ENCODE measurements at places on chromosomes 1 and 21.

DNA sequence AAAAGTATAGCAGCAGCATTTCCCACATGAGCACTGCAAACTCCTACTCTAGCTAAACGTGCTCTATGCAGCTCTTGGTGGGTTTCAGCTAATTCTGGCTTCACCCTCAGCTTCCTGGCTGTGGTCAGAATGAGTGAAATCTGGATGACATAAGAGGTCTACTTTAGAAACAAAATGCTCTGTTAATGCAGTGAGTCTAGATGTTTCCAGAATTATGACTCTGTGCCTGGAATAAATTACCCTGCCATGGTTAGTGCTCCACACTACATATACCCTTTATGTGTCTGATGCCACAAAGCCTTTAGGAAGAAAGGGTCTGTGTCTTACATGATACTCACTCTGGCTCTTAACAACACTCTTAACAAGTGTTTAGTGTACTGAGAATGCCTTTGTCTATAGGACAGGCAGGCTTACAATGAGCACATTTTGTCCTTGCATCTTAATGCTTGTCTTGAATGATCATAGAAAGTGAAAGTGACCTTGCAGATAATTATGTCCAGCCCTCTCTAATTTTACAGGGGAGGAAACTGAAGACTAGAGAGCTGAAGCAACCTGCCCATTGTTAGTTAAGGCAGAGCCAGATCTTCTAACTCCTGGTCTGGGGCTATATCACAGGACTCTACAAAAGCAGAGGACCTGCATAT lies 9.2 kb downstream of the S100A10 start:
- DNase-seq, result peak; percentile 60

- no peak for DNase-seq
Measured at GRCh38 chr1:14767075-14767474, 168.6 kb downstream of the KAZN start.

GRCh38 chr21:41779659-41780058 lies 12.8 kb upstream of the RIPK4 start:
- DNase-seq, result no peak

DNA sequence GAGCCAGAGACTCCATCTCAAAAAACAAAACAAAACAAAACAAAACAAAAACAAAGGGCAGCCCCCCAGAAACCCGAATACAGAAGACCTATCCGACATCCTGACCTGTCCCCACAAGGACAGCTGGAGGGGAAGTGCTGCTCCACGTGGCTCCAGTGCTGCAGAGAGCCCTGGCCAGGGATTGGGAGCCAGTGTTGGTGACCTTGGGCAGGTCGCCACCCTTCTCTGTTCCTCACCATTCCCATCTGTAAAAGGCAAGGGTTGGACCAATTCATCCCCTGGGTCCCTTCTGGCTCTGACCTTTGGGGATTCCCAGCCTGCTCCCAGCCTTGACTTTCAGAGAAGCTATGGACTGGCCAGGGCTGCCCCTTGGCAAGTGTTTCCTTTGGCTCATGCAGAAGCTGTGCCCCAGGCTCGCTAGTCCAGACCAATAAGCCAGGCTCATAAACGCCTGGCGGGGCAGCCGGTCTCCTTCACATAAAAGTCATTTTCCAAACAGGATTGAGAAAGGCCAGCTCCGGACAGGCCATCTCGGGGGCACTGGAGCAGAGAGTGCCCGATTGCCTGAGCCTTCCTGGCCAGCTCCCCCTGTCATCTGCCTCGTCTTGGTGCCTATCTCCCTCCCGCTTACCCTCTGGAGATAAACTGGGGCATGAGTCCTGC lies 20.0 kb upstream of the PADI1 start:
- DNase-seq, result no peak

DNA sequence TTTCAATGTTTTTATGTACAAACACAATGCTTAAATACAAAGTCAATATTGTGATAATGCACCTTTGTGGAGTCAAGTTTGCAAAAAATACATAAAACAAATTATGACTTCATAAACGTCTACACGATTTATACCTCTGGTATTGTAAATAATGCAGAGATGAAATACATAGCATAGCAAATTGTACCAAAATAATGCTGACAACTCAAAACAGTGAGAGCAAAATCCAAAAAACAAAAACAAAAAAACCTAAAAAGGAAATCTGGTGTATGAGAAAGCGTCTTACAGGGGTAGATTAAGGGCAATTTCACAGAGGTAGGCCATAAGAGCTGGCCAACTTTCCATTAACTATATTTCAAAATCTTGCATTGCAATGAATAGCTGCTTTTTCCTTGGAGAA lies 161.5 kb upstream of the LRRC7 start:
- no peak for DNase-seq

GRCh38 chr1:63618011-63618410 lies 24.8 kb downstream of the PGM1 start:
- no peak for DNase-seq

DNA sequence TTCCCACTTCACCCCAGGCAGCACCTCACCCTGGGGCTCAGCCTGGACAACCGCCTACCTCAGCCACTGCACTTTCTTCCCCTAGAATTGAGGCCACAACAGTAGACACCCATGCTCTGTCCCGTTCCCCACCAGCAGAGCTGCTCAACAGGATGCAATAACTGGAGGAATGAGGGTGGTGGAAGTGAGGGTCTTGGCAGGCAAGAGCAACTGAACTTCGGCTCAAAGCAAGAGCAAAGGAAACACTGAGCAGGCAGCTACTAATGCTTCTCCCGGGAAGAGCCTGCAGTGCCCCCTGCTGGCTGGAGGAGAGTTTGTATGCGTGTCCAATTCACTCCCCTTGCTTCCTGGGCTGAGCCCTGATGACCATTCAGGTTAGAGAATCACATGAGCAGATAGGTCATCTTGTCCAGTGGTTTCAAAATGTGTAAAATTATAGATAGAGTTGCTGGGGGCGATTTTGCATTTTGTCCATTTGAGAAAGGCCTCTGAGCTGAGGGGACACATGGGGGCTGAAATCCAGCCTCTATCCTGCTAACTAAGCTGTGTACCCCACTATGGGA lies 13.9 kb downstream of the NT5C1A start:
- DNase-seq, result peak; percentile 87

DNA sequence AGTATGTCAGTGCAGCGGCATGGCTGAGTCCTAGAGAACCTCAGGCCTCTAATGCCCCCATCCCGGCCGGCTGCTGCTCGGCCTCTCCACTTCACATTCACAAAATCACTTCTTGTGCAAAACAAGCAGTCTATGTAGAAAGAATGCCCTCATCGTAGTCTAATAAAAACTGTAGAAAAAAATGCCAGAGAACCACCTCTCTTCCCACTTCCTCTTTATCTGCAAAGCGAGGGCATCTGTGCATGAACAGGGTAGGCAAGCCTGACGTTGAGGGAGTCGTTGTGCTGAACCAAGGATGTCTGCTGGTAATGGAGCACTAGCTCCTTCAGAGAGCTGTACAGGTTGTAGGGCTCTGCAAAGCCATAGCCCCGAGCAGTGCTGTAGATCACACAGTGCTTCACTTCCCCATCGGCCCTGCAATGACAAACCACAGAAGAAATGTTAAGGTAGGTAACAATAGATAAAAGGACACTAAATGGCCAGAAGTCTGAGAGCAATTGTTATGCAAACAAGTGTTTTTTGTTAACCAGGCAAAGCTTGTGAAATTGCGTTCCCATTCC lies 88.9 kb downstream of the PIK3R3 start:
- DNase-seq, result peak; percentile 70

DNA sequence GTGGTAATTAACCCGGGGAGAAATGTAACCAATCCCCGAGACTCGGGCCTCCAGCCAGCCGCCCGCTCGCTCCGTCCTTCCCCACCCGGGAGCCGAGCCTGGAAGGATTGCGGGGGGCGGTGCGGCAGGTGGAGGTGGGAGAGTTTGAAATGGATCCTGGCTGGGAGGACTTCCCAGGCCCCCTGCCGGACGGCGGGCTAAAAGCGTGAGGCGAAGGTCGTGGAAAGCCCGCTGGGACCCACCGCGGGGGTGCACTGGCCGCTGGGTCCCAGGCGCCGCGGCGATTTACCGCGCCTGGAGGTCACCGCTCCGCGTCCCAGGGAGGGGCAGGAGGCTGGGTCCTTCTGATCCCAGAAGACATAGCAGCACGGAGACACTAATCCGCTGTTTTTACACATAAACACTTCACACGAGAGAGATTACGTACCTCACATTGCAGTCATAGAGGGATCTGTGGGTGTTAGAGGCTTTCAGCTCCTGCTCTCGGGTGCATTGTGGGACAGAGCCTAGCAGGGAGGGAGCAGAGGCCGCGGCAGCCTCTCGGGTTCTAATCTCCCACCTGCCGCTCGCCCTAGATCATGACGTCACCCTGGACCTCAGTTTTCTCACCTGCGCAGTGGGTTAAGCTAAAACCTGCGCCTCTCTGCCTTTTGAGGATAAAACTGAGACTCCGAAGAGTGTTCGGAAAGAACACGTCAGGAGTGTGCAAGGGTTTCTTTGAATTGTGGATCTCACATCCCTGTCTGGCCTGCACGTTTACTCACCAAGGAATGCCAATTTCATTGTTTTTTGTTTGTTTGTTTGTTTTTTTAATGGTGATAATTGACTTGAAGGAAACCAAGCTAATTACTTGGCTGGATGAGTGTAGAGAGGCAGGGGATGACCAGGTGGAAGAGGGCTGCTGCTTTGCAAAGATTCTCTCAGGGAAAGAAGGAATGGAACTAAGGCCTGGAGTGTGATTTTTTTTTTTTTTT lies 17.1 kb upstream of the TMEM9 start:
- DNase-seq, result peak; percentile 63

DNA sequence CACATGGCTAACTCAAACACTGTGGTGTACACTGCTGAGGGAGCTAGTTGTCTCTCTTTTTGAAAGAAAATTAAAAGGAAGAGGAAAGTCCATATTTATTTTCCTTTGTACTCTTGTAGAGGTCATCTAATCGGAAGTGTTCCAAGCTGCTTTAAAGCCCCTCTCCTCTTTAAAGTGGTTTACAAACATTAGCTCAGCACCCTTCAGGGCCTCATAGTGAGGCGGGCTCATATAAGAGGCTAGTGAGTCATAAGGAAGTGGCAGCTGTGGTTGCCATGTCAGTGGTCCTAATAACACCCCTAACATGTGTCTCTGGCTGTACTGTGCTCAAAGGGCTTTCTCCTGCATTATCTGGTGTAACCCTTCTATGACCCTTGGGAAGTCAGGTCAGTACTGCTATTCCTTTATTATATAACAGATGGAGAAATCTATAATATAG lies 104.4 kb upstream of the SERBP1 start:
- no peak for DNase-seq

GRCh38 chr1:55826381-55827080 lies 611.4 kb upstream of the USP24 start:
- DNase-seq, result no peak

- DNase-seq, result no peak
Measured at GRCh38 chr1:58045094-58045705, 501.3 kb downstream of the OMA1 start.

GRCh38 chr1:33228935-33229487 lies 27.3 kb upstream of the ZNF362 start:
- no peak for DNase-seq

GRCh38 chr1:39575191-39576015 lies 1.2 kb downstream of the PABPC4 start:
- peak; percentile 88 for DNase-seq

DNA sequence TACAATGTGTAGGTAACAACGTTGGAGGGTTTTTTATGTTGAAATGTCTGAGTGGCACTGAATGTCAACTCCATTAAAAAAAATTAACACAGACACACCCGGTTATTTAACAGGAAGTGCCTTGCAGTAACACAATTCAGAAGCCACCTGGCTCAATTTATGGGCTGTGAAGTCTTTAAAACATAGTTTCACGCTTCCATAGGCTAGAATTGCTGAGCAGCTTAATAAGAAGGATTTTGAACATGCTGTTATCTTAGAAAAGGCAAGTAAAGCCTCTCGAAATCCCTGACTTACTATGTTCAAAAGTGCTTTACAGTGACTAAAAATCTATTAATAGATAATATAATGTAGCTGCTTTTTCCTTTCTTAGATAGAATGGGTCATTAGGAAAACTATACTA lies 19.7 kb downstream of the SRSF4 start:
- no peak for DNase-seq

GRCh38 chr1:98480271-98480670 lies 181.2 kb upstream of the SNX7 start:
- DNase-seq, result no peak

DNA sequence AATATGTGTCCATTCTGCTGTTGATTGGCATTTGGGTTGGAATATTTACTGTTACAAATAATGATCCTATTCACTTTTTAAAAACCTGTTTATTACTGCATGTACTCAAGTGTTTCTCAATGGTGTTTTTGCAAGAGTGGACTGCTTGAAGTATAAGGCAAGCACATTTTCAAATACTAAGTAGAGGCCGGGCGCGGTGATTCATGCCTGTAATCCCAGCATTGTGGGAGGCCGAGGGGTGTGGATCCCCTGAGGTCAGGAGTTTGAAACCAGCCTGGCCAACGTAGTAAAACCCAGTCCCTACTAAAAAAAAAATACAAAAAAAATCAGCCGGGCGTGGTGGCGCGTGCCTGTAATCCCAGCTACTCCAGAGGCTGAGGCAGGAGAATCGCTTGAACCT lies 276.9 kb upstream of the ADGRL4 start:
- DNase-seq, result no peak

DNA sequence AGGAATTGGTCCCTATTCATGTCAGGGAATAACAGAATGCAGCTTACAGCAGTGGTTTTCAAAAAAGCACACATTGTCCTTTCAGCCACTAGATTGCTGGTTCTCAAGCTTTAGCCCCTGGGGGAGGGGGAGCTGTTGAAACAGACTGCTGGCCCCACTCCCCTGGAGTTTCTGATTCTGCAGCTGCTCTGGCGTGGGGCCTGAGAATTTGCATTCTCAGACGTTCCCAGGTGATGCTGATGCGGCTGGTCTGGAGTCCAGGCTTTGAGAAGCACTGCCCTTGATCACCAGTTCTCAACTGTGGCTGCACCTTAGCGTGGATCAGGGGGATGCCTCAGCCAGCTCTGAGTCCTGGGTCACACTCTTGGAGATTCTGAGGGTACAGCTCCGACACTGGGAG lies 62.7 kb upstream of the LAPTM5 start:
- no peak for DNase-seq

DNA sequence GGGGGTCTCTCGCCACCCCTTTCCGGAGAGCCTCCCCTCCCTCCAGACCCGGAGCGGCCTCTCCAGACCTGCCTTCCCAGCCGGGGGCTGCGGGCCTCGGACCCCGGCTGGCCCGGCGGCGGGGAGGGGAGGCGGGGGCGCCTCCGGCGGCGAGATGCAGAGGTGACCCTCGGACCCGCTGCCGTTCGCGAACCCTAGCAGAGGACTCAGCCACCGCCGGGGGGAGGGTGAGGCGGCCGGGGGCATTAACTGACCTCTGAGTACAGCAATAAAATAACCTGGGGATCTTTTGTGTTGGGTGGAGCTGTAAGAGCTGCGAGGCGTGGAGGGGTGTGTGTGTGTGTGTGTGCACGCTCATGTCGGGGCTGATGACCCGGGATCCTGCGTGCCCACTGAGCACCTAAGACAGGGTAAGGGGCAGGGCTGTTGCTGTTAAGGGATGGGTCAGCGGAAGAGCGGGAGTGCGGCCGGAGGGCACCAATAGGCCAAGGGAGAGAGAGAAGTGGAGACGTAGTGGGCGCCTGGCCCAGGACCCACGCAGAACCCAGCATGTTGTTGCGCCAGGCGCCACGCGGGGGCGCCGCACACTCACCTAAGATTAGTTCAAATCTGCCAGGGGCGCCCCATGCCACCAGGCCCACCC lies 6.3 kb downstream of the HAPLN2 start:
- DNase-seq, result peak; percentile 76

GRCh38 chr1:228852024-228852423 lies 116.7 kb downstream of the RHOU start:
- no peak for DNase-seq

- no peak for DNase-seq
Measured at GRCh38 chr1:93114391-93114790, 35.3 kb downstream of the MTF2 start.

GRCh38 chr1:210294999-210295745 lies 33.5 kb upstream of the HHAT start:
- no peak for DNase-seq

GRCh38 chr1:241115784-241116183 lies 241.2 kb downstream of the RGS7 start:
- DNase-seq, result peak; percentile 0

All from suppressor macrophage (primary cell).